ENCODE measurements at places on chromosomes 4 and X.

DNA sequence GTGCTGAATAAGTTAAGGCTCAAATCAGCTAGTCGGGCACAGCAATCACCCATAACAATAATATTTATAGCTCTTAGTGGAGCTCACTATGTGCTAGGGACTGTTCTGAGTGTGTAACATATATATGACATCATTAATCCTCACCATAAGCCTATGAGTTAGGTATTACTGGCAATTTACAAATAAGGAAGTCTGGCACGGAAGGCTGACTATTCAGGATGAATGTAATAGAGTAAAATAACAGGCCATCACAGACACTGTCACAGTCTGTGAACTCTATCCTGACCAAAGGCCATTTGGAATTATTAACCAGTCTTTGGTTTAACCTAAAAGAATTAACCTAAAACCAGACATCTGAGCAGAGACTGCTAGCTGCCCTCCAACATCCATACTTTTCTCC is 119.3 kb downstream of the C4orf51 start:
- no peak for DNase-seq

- no peak for DNase-seq
Measured at GRCh38 chr4:102789317-102789717, 28.5 kb upstream of the MANBA start.

GRCh38 chr4:90002441-90003062 is 107.9 kb downstream of the MMRN1 start:
- no peak for DNase-seq

GRCh38 chr4:739569-739968 is 33.9 kb downstream of the PCGF3 start:
- DNase-seq, result no peak

GRCh38 chrX:133698298-133698697 is 283.0 kb upstream of the GPC4 start:
- no peak for DNase-seq

DNA sequence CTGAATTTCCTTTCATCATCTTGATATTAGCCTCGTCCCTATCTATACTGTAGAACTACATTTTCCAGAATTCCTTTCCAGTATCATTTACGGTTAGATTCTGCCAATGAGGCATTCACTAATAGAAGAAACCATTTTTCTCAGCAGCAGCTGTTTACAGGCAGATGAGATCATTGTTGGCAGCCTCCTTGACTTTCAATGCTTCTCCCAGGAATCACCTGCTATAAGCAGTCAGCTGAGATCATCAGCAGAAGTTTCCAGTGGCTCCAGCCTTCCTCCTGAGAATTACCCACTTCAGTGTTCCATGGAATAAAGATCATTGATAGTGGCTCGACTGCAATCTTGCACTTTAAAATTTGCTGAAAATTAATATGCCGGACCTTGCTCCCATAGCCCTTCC is 157.3 kb upstream of the TET2 start:
- DNase-seq, result no peak

GRCh38 chrX:15511563-15511962 is 11.0 kb downstream of the BMX start:
- no peak for DNase-seq

DNA sequence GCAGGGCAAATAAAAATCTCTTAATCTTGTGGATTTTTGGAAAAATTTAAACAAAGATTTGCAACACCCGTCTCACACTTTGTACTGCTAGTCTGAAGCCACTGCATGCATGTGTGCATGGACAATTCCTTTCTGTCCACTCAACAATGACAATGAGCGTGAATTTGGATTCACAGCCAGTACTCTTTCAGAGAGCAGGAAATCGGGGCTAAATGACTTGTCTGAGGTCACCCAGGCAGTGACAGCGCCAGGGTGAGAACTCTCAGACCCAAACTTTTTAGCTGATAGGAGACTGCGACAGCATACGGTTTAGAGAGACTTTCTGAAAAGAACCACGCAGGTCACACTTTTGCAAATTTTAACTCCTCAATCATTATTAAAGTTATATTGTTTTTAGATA is 90.9 kb downstream of the ZNF827 start:
- DNase-seq, result no peak

- DNase-seq, result no peak
Measured at GRCh38 chr4:92234393-92235176, 69.2 kb upstream of the GRID2 start.

DNA sequence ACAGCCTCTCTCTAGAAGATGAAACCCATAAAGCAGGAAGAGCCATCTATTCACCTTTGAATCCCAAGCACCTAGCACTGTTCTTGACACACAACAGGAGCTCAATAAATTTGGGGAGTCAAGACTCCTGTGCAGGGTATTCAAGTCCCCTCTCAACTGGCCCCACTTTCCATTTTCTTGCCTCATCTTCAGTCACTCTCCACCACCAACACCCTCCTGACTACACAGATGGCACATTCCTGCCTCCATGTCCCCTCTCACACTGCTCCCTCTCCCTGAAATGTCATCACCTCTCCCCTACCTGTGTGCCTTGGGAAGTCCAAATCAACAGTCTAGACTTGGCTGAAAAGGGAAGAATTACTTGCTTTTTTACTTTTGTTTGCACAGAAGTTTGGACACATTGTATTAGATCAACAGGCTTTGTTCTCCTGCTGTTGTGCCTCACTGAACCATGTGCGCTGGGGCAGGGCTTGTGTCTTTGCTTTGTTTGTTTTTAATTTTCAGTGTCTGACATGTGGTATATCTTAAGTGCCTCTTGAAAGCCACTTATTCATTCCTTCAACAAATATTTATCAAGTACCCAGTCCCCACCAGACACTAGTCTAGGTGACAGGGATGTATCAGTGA is 85.1 kb downstream of the APBB2 start:
- no peak for DNase-seq

- DNase-seq, result no peak
Measured at GRCh38 chr4:153483432-153484418, 17.6 kb downstream of the TMEM131L start.

Measured in stimulated activated CD4-positive, alpha-beta T cell treated with anti-CD3 and anti-CD28 coated beads, Interleukin-4, amount 100 ng/mL, for 1 hour (primary cell).